ENCODE measurements at places on chromosomes 3 and 15.
A peak's percentile ranks its signal among the peaks of the same experiment; 100 is the strongest.

GRCh38 chr3:134327594-134327975 lies 46.7 kb downstream of the AMOTL2 start:
- DNase-seq = no peak

GRCh38 chr15:66170042-66170441 lies 83.5 kb downstream of the MEGF11 start:
- DNase-seq = no peak

DNA sequence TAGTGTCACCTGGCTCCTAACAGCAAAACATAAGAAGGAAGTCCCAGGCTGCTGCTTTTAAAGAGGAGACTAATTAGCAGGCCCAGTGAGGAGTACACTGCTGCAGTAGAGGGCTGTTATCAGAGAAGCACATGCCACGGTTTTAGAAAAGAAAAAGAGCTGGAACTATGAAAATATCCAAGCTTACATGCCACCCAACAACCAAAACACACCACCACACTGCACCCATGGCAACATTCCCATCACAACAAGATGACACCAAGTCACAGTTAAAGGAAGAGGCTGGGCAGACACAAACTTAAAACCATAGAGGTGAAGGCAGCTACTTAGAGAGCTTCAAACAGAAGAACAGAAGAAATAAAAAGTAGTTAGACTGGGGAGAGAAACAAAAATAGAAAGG lies 37.0 kb downstream of the NPTN start:
- no peak for DNase-seq

- no peak for DNase-seq
Observed at GRCh38 chr15:78453447-78453846, 15.4 kb downstream of the IREB2 start.

DNA sequence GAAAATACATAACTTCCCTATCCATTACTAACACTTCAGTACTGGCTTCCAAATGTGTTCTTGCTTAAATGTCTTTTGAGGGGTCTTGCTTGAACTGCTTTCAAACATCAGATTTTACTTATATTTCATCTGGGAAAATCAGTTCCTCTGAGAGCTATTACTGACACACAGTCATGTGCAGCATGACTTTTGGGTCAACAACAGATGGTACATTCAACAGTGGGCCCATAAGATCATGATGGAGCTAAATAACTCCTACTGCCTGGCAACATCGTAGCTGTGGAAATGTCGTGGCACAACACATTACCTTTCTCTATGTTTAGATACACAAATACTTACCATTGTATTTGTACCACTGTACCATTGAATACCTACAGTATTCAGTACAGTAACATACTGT lies 43.8 kb downstream of the WWTR1 start:
- DNase-seq = no peak

DNA sequence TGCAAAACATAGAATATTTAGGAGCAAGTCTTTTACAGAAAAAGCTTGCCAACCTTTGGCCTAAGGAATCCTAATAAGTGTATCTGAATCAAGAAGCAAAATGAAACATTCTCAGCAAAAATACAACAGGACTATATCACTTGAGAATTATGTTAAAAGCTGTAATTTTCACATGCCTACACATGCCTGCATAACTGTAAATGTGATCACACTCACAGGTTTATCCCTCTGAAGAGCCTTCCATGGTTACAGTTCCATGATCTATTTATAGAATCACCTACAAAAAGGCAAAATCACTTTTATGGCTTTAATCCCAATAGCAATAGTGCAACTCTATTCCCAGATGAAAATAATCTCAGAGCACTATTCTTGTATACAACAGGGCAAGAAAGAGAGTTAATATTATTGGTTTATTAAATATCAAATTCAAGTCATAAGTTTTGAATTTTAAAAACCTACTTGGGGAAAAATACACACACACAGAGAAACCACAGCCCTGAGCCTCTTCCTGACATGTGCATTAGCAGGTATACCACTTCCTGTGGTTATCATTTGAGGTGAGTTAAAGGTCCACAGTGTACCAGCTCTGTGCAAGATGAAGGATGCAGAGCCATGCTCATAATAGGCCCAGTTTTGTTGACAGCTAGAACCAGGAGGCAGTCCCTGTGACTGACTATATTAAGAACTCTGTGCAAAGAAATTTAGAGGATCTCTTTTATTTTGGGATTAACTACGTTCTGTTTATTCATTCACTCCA lies 252.5 kb upstream of the TGFBR2 start:
- DNase-seq = peak; percentile 31

DNA sequence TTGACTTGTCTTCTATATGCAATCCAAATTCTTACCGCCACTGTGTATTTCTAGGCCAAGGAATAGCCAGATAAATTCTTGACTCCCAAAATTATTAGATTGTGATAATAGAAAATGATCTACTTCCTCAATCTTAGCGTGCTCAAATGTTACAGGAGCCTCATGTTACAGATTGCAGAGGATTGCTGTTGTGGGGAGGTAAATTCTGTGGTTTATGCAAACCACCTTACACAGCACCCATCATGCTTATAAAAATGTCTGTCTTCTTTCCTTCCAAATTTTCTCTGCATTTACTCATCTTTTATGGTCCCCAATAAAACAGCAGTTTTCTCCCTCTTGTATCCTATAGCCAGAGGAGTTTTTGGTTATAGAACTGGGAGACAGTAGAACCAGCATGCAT lies 420.2 kb upstream of the ROBO1 start:
- DNase-seq = no peak

DNA sequence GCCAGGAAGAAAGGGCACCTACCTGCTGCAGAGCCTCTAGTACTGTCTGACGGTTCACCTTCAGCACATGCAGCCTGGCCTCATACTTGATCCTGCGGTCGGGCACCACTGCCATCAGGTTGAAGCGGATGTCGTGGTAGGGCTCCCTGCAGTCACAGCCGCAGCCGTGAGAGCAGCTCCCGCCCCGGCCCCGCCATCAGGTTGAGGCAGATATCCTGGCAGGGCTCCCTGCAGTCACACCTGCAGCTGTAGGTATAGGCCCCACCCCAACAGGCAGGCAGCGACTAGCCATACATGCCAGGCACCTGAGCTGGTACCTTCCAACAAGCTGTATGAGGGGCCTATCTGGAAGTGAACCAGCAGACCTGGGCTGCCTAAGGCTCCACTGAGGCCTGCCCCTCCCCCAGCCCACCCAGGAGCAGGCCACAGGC lies 38.7 kb downstream of the SEMA3G start:
- DNase-seq = no peak

DNA sequence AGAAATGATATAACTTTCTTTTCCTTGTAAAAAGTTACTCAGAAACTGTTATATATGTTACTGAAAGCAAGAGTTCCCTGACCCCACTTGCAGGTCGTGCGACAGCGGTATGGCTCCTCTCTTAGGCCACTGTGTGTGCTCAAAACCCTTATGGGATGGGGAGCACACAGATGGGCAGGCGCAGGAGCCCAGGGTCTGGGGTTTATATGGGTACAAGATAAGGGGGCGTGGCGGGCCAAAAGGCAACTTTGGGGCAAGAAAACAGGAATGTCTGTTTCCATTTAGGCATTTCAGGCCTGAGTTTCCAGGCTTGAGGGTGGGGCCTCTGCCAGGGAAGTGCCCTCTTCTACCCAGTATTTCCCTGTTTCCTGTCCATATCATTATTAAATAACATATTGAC lies 736.5 kb downstream of the VGLL3 start:
- no peak for DNase-seq

GRCh38 chr3:144073698-144074097 lies 102.1 kb downstream of the DIPK2A start:
- no peak for DNase-seq

- DNase-seq = no peak
Observed at GRCh38 chr3:192409201-192409837, 318.0 kb downstream of the FGF12 start.

- DNase-seq = no peak
Observed at GRCh38 chr15:68278595-68279405, 1.3 kb downstream of the FEM1B start.

DNA sequence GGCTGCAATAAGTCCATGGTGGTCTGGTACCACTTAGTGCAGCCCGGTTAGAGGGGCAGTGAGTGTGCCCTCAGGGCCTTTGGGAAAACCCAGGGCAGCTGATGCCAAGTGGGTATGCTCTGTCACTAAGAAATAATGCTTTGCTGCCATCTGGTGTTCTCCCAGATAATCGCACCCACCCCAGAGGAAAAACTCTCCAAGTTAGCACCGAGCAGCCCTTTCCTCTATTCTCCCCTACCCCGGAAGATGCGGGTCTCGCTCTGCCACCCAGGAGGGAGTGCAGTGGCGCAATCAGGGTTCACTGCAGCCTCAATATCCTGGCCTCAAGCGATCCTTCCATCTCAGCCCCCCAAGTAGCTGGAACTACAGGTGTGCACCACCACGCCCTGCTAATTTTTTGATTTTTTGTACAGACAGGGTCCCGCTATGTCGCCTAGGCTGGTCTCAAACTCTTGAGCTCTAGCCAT lies 21.3 kb upstream of the DAPK2 start:
- DNase-seq = peak; percentile 69

- DNase-seq = no peak
Observed at GRCh38 chr15:94252906-94253491, 21.6 kb downstream of the MCTP2 start.

DNA sequence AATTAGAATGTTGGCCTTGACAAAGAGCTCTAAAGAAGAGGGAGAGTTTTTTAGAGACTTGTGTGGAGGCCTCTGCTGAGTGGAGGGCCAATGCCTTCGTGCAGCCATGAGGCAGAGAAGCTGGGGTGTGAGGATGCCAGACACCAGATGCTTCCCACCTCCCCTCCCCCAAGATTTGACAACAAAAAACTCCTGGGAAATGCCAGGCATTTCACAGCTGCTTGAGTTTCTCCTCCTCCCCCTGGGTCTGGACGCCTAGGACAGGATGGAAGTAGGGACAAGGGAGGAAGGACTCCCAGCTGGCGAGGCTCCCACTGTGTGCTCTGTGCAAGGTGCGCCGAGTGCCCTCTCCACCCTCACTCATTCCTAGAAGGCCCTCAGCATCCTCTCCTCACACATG lies 20.1 kb downstream of the TGM4 start:
- DNase-seq = no peak

GRCh38 chr3:76570436-76571057 lies 469.4 kb upstream of the ROBO2 start:
- no peak for DNase-seq

DNA sequence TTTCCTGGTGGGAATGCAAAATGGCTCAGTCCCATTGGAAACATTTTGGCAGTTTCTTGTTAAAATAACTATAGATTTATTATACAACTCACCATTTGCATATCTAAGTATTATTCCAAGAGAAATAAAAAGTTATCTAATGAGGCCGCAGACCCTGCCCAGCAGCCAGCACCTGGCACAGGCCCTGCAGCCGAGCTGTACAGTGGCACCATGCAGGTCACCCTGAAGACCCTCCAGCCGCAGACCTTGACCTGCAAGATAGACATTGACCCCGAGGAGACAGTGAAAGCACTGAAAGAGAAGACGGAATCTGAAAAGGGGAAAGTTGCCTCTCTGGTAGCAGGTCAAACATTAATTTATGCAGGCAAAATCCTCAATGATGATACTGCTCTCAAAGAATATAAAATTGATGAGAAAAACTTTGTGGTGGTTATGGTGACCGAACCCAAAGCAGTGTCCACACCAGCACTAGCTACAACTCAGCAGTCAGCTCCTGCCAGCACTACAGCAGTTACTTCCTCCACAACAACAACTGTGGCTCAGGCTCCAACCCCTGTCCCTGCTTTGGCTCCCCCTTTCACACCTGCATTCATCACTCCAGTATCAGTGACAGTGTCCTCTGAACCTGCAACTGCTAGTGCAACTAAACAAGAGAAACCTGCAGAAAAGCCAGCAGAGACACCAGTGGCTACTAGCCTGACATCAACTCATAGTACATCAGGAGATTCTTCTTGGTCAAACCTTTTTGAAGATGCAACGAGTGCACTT lies 113.5 kb upstream of the SATB1 start:
- DNase-seq = no peak

DNA sequence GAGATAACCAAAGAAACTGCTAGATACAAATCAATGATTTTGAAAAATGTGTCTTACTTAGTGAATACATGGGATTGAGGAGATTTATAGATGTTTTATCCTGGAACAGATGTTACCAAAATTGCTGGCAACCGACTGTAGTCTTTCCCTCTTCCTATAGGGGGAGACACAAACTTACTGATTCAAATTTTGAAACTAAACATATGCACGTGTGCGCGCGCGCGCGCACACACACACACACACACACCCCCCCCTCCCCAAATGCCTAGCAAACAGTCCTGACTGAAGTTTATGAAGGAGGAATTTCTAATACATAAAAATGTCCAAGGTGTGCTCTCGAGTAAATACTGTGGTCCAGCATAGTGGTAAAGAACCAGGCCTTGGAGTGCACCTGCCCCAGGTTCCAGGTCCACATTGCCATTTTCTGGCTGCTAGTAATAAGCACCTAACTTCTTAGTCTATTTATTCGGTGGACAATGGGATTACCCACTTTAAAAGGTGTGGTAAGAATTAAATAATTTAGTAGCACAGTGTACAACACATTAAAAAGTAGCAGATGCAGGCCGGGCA lies 18.5 kb upstream of the C3orf62 start:
- DNase-seq = peak; percentile 27

DNA sequence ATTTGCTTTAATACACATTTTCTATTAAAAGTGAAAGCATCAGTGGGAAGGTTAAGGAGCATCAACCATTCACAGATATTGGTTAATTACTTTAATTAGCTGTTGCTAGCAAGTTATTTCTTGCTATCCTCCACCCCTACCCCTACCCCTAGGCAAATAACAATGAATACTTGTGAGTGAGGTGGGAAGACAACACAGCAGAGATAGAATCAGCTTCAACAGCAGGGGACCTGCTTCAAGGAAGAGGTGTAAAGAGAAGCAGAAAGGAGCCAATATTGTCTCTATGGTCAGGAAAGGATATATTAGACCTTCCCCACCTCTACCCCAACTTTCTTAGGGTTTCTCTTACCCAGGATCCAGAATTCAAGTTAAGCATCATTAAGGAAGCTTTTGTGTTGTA lies 149.4 kb downstream of the SNRK start:
- DNase-seq = no peak
